GM20000 (cell line): ENCODE measurements at places on chromosomes 1 and 21.

- no peak for DNase-seq
Measured at GRCh38 chr1:206082831-206083695, 30.1 kb downstream of the RHEX start.

GRCh38 chr1:182384387-182384960 lies 7.1 kb downstream of the GLUL start:
- DNase-seq, result no peak

GRCh38 chr1:216020743-216021345 lies 402.4 kb downstream of the USH2A start:
- DNase-seq, result no peak

- peak; percentile 42 for DNase-seq
Measured at GRCh38 chr21:25967181-25967900, 203.2 kb downstream of the APP start.

- no peak for DNase-seq
Measured at GRCh38 chr1:241156231-241156965, 200.6 kb downstream of the RGS7 start.
